ENCODE measurements at places on chromosomes 12 and 14. TPM values are rescaled to one million over a fixed set of nuclear protein-coding genes. Genes with fewer than 3 reads are reported as not detected.

- no peak for DNase-seq
Measured at GRCh38 chr12:5485454-5485853, 53.5 kb downstream of the NTF3 start.

- no peak for DNase-seq
Measured at GRCh38 chr14:95495538-95496025, 20.9 kb downstream of the SYNE3 start.

DNA sequence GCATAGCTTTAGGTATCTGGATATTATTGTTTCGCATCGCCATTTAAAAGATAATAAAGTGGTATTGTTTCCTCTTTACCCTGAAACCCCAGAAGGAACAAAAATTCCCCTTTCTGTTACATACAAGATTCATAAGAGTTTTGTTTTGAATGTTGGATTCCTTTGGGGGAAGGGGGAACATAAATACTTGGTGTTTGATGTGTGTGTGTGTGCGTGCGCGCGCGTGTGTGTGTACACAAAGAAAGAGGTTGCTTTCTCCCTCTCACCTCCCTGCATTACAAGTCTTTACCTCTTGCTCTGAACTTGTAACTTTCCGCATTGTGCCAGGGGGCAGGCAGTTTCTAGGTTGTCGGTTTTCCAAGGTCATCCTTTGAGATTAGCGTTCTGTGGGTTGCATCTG is 76.4 kb downstream of the GPATCH2L start:
- no peak for DNase-seq

GRCh38 chr14:56194042-56194441 is 75.8 kb downstream of the PELI2 start:
- DNase-seq: no peak

- no peak for DNase-seq
Measured at GRCh38 chr12:104488374-104488773, 31.6 kb downstream of the CHST11 start.

DNA sequence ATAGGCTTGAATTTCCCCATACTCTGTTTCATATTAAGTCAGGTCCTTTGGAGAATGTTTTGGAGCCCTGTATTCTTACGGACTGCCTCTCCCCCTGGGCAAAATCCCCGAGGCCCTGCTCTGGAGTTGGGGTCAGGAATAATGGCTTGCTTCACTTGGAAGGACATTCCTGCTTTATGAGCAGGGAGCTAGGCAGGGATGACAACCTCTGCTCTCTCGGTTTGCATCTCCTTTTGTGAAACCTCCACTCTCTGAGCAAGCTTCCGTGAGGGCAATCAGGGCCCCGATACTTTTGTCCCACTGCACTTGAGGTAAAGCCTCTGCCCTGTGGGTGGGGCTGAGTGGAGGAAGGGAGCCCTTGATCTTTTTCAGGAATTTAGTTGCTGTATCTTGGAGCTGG is 19.3 kb downstream of the OS9 start:
- DNase-seq: no peak

GRCh38 chr12:13203034-13203922 is 6.8 kb downstream of the EMP1 start:
- no peak for DNase-seq

DNA sequence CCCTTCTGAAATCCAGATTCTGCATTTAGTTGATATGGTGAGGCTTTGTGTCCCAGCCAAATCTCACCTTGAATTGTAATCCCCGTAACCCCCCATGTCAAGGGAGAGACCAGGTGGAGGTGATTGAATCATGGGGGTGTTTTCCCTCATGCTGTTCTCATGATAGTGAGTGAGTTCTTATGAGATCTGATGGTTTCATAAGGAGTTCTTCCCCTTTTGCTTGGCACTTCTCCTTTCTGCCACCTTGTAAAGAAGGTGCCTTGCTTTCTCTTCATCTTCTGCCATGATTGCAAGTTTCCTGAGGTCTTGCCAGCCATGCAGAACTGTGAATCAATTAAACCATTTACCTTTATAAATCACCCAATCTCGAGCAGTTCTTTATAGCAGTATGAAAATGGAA is 23.1 kb upstream of the C12orf42 start:
- no peak for DNase-seq

GRCh38 chr12:42704340-42704739 is 114.8 kb upstream of the PRICKLE1 start:
- no peak for DNase-seq

DNA sequence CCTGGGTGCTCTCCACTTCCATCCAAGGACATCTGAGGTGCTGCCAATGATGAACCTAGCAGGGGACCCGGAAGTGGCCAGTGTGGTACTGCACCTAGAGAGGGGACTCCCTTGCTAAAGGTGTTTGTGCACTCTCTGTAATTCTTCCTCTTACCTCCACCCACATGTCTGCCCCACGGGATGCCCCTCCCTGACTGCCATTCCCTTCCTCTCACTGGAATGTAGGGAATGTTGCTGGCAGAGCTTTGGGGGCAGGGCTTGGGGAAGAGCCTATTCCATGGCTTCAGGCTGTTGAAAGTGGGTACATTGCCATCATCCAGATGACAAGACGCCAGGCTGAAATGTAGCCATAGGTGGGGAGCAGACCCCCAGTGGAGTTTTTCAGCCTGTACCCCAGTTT is 153.2 kb downstream of the SMOC1 start:
- DNase-seq: no peak

- no peak for DNase-seq
Measured at GRCh38 chr12:103880299-103881142, 39.5 kb upstream of the NT5DC3 start.

- DNase-seq: no peak
Measured at GRCh38 chr14:59463787-59464485, 1.2 kb downstream of the GPR135 start.

GRCh38 chr12:46523863-46524770 is 151.5 kb upstream of the SLC38A2 start:
- peak; percentile 100 for DNase-seq

- no peak for DNase-seq
Measured at GRCh38 chr12:67881565-67881964, 107.7 kb upstream of the IFNG-AS1 start.

DNA sequence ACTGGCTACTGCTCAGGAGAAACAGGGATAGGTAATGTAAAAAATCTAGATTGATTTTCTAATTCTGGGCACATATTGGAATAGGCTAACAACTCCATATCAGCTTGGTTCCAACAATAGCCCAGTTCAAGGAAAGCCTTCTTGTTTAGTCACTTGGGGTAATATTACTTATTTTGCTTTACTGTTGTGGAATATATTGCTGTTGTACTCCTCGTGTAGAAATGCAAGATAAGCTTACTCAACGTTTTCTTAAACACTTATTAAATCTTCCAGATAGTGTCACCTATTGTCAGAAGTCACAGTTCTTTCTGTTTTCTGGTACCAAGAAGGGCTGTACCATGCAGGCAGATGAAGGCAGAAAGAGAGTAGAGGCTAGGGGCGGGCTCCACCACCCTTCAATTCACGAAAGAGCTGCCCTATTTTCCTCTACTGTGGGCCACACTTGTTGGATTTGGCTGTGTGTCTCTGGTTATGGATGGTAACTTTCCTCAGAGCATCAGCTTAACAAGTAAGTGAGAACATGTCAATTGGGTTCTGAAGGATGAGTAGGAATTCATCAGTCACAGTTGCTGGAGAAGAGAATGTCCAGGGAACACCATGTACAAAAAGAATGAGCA is 38.0 kb downstream of the CLMN start:
- no peak for DNase-seq

DNA sequence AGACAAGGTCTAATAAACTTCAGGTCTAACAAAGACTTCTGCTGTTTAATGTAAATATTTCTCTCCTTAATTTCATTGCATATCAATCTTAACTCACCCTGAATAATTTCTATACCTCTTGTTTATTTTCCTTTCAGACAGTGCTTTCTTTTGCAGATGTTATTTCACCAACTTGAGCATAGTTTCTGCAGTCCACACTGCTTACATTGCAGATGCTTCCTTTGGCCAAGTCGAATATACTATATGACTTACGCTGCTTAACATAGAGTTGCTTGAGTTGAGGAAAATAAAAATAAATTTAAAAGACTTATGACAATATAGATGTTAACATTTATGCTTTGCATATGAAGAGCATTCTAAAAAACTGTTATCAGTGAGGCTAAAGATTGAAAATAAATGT is 217.7 kb downstream of the PTPRO start:
- DNase-seq: peak; percentile 58

ARF6 gene
- 65.8 TPM for total RNA-seq

TMED10 gene
- 327 TPM for total RNA-seq

KRT79 gene
- total RNA-seq: not detected

OR4E2 gene
- total RNA-seq: not detected

SMIM10L1 gene
- total RNA-seq: 4.7 TPM

DIO3 gene
- not detected for total RNA-seq

TAS2R42 gene
- not detected for total RNA-seq

MIS18BP1 gene
- total RNA-seq: 18.6 TPM

Measured in IMR-90 (cell line).